ENCODE measurements at places on chromosomes 6 and 20. TPM values are rescaled to one million over a fixed set of nuclear protein-coding genes. Genes with fewer than 3 reads are reported as not detected.

Gene FITM2
- total RNA-seq: 3.2 TPM

Gene C6orf132
- total RNA-seq: 15.3 TPM

DNA sequence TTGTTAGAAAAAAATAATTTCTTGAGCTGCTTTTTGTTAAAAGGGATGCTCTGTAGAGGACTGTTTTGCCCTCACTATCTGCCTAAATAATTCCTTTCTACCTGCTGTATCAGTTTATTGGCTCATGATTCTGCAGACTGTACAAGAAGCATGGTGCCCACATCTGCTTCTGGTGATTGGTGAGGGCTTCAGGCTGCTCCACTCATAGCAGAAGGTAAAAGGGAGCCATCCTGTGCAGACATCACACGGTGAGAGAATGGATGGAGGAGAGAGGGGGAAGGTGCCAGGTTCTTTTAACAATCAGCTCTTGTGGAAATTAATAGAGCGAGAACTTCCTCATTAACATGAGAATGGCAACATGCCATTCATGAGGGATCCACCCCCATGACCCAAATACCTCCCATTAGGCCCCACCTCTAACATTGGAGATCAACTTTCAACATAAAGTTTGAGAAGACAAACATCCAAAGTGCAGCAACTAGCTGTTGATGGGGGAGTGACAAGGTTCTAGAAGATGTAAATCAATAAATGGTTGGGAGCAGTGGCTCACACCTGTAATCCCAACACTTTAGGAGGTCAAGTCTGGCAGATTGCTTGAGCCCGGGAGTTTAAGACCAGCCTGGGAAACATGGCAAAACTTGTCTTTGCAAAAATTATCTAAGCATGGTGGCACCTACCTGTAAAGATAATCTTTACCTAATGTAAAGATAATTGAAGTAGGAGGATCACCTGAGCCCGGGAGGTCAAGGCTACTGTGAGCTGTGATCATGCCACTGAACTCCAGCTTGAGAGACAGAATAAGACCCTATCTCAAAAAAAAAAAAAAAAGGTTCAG, 15.7 kb upstream of the AHCY start:
- no peak for DNase-seq

GRCh38 chr6:18386298-18386976, 713 bp upstream of the RNF144B start:
- DNase-seq: no peak

DNA sequence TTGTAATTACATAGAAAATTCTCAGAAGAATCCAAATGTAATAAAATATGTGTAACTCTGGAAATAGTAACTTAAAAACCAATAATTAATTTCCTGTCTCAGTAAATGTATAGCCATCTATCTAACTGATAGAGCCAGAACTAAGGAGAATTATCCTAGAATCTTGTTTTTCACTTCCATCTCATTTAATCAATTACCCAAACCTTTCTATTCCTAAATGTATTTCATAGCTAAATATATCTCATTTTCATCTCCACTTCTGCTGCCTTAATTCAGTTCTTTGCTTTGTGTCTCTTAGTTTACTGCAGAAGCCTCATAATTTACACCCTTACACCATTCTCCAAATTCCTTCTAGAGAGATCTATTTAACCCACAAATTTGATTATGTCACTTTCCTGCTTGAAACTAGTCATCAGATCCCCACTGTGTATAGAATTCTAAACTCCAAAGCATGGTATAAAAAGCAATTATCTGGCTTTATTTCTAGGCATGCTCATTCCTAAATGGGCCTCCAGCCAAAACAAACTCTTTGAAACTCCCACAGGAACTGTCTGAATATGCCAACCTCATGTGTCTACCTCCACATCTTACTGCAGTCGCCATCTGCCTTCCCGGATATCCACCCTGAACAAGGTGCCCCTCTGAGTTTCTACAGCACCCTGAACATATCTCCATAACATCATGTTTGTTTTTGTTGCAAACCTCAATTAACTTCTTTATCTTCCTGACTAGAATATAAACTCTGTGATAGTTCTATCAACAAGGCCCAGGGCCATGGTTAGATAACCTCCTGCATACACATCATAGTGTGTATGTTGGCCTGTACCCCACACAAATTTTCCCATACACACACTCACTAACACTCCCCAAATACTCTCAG, 70.5 kb upstream of the ADTRP start:
- no peak for DNase-seq

GRCh38 chr6:77466055-77466450, 2.8 kb upstream of the HTR1B start:
- DNase-seq: peak; percentile 22

Measured in epithelial cell of proximal tubule (primary cell).